ENCODE measurements at places on chromosomes 5 and 9.

GRCh38 chr9:111108946-111109345, 70.7 kb upstream of the LPAR1 start:
- no peak for DNase-seq

DNA sequence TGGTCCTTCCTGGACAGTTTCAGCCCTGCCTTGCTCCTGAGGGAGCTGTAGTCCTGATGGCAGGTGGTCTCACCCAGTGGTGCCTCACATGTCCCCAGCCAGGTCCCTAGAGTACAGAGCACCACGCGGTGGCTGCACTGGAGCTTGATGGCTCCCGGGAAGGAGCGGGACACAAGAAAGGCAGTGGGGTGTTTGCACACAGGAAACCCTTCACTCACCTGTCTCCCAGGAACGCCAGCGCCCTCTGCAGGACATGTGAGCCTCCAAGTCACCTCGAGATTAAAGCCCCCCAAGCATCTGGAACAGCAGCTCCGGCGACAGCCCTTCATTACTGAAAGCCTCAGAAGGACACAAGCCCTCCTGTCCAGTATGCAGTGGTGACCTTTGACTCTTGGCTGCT, 19.9 kb upstream of the TMEM250 start:
- no peak for DNase-seq

GRCh38 chr5:120096413-120096812, 367.7 kb upstream of the PRR16 start:
- DNase-seq, result no peak

DNA sequence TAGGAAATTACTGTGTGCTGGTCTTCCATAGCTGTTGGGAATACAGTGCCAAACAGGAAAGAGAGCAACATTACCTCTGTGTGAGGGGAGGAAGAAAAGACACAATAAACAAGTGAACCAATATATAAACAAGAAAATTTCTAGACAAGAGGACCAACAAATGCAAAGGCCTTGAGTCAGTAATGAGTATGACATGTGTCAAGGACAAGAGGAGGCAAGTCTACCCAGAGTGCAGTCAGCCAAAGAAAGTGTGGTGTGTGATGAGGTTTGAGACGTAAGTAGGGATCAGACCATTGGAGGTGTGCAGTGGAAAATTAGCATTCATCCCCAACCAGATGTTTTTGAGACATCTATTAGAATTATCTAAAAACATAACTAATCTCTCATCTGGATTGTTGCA, 69.5 kb upstream of the CDH6 start:
- DNase-seq, result no peak

GRCh38 chr9:82080265-82080664, 91.7 kb downstream of the SPATA31D1 start:
- no peak for DNase-seq

- DNase-seq, result no peak
These were observed 202.7 kb downstream of the SEMA6A start for GRCh38 chr5:116371935-116372334.

Measured in midbrain (tissue), 1 donor.